ENCODE measurements at places on chromosomes 1 and 21.

GRCh38 chr1:107459204-107459904 is 318.5 kb downstream of the NTNG1 start:
- DNase-seq, result no peak

DNA sequence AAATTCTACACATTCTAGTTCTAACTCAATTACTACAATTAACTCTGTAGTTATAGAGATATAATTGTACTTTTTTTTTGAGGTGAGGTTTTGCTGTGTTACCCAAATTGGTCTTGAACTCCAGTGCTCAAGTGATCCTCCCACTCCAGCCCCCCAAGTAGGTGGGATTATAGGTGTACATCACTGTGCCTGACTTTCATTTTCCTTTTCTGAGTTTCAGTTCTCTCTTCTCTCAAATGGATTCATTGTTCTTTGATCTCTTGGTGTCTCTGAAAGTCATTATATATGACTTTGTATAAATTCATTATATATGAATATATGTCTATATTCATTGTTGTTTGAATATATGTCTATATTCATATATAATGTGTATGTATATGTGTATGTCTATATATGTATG is 74.0 kb upstream of the GALNT2 start:
- no peak for DNase-seq

DNA sequence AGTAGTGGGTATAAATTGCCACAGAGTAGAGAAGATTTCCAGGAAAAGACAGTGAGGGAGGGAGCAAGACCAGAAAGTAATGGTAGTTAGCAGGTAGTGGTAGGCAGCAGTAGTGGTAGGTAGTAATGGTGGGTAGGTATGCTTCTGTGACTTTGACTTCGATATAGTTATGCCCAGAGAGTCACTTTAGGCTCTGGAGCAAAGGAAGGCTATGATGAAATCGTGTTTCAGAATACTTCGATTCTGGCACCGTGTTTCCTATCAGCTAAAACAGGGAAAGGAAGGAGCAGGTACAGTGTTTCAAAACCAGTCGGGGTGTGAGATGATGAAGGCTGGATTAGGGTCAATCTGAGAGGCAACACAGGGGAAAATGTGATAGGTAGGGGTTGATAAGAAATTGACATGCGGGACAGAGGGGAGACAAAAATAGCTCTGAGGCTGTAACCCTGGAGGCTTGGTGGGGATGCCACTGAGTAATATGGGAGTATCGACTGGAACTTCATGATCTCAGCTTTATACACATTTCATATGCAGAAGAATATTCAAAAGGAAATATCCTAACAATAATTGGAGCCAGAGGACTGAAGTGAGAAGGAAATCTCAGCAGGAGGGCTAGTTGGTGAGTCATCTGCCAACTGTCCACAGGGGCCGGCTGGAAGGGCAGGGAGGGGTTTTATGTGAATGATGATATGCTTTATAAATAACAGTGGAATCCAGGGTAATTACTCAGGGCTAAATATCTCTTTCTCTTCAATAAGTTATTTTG is 25.2 kb upstream of the TRIM45 start:
- no peak for DNase-seq

DNA sequence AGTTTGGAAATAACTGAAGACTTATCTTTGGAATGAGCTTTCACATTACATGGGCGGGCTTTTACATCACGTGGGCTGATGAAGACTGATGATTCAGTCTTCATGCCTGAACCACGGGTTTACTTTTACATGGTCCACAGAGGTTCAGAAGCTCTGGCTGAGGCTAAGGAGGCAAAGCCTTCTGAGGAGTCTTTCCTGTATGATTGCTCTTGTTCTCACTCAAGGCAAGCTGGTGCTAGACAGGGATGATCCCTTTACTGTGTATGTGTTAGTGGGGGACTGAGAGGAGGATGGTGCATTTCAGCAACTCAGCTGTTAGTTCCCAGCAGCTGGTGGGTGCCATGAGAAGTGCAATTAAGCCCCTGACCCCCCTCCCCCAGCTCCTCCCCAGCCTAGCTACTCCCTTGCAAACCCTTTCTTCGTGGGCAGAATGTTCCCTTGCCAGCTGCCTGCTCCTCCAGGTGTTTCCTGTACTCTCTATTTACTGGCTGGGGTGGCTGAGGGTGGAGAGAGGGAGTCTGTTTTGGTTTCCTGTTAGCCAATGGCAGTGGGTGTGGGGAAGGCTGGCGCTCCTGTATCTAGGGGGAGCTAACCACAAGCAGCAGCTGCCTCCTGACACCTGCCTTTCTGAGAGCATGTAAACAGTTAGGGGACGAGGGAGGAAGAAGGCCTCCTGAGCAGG is 15.4 kb downstream of the BTG2 start:
- no peak for DNase-seq

GRCh38 chr1:30379684-30380624 is 343.4 kb downstream of the MATN1 start:
- no peak for DNase-seq

GRCh38 chr1:182110635-182111034 is 49.1 kb upstream of the ZNF648 start:
- DNase-seq, result no peak

DNA sequence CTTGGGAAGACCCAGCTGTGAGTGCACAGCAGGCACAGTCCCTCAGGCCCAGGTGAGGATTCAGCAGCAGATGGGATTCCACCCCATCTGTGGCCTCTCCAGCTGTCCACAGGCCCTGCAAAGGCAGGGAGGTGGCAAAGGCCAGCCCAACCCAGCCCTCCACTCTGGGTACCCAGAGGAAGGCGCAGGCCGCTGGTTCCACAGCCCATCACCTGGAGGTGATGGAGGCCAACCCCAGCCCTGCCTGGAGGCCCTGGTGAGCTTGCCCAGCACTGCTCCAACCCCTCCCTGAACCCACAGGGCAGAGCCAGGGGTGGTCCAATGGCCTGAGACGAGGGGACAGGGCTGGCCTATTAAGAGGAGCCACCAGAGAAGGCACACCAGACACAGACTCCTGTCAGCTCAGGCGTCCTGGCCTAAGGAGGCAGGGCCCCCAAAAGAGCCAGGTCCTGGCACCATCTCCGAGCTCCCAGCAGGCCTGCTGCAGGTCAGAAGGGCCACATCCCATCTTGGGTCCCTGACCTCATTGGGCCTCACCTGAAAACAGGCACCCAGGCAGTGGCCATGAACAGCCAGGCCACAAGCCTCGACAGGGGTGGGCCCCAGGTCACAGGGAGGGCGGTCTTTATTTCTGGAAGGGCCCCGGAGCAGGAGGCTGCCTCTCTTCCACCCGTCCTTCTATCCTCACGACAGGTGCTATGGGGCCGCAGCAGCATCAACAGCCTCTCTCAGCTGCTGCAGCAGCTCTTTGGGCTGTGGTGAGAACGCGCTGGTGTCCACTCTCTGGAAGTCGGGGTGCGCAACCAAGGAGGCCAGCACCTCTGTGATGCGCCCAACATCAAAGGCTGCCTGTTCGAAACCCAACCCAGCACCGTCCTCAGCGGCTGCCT is 3.2 kb downstream of the JMJD4 start:
- DNase-seq, result no peak

GRCh38 chr1:30037251-30038118 is 685.9 kb downstream of the MATN1 start:
- DNase-seq, result no peak

DNA sequence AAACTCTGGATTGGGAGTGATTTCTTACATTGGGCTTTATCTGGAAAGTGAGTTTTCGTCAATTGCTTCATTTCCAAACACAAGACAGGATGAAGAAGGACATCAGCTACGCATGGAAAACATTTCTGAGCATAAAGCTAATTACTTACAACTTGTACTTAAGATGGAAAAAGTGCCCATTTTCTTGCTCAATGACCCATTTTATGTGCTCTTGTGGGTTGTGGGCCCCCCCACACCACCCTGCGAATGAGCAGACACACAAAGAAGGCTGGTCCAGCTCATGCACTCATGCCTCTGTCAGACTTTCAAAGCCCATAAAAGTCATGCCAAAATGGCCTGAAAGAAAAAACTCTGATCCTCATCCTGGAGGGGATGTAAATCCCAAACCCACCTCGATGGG is 663.0 kb downstream of the AJAP1 start:
- DNase-seq, result no peak

- DNase-seq, result peak; percentile 50
Observed at GRCh38 chr1:30782361-30783255, 25.0 kb upstream of the LAPTM5 start.

DNA sequence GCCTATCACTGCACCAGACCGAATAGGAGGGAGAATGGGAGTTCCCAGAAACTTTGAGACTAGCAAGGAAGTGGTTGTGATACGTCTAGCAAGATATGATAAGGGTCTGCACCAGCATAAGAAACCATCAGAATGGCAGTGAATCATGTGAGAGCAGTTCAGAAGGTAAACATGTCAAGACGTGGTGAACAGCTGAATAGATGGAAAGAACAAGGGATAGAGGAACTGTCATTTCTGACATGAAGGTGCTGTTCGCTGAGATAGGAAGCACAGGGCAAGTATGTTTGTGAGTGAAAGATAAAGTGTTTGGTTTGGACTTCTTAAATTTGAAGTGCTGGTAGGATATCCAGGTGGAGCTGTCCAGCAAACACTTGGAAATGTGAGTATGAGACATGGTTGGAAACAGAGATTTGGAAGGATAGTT is 1.1 kb upstream of the AGO1 start:
- DNase-seq, result no peak

- no peak for DNase-seq
Observed at GRCh38 chr1:174928541-174928940, 71.2 kb upstream of the CACYBP start.

- DNase-seq, result no peak
Observed at GRCh38 chr21:35850029-35850428, 210.3 kb downstream of the SETD4 start.

- no peak for DNase-seq
Observed at GRCh38 chr1:19325958-19326747, 14.0 kb downstream of the SLC66A1 start.

DNA sequence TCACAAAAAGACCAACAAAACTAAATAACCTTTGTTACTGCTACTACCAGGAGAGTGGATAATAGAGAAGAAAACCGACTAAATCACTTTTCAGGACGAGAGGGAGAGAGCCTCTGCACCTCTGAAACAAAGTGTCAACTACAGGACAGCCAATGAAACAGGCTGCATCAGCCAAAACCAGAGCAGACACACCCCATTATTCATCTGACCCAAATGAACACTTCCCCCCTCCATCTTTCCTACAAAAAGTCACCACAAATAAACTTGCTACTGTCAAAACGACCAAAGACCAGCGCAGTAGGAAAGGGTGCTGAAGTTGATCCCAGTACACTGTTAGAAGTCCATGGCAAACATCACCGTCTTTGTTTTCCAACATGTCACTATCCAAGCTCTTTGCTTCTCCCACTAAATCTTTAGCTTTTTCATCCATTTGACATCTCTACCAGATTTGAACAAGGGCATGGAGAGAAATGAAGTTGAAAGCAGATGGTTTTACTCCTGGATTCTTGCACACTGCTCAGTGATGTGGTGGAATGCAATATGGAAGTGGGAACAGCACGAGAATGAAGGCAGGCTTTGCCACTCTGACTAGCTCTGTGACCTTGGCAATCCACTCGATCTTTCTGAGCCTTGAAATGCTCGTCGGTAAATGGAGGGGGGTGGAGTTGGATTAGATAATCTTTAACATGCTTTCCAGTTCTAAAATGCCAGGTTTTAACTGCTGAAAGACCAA is 20.5 kb downstream of the DSTYK start:
- DNase-seq, result no peak

GRCh38 chr1:29966526-29967045 is 730.3 kb downstream of the PTPRU start:
- no peak for DNase-seq

- no peak for DNase-seq
Observed at GRCh38 chr21:43686811-43687565, 27.6 kb downstream of the RRP1B start.

- no peak for DNase-seq
Observed at GRCh38 chr1:52629325-52629643, 3.7 kb upstream of the SHISAL2A start.

DNA sequence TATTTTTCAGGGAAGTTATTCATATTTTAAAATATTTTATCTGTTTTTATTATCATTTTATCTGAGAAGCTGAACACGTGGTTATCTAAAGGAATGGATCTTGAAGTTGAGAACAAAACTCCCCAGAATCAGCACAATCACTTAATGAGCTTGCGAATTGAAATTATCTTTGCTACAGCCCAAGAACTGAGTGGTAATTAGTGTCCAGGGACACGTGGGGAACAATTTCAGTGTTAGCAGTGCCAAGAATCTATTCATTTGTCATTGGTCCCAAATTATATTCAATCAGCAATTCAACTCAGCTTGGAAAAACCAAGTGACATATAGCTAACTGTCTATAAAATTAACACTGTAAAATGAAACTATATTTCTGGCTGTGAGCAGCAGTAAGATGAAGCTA is 197.6 kb upstream of the UBE2U start:
- DNase-seq, result no peak

DNA sequence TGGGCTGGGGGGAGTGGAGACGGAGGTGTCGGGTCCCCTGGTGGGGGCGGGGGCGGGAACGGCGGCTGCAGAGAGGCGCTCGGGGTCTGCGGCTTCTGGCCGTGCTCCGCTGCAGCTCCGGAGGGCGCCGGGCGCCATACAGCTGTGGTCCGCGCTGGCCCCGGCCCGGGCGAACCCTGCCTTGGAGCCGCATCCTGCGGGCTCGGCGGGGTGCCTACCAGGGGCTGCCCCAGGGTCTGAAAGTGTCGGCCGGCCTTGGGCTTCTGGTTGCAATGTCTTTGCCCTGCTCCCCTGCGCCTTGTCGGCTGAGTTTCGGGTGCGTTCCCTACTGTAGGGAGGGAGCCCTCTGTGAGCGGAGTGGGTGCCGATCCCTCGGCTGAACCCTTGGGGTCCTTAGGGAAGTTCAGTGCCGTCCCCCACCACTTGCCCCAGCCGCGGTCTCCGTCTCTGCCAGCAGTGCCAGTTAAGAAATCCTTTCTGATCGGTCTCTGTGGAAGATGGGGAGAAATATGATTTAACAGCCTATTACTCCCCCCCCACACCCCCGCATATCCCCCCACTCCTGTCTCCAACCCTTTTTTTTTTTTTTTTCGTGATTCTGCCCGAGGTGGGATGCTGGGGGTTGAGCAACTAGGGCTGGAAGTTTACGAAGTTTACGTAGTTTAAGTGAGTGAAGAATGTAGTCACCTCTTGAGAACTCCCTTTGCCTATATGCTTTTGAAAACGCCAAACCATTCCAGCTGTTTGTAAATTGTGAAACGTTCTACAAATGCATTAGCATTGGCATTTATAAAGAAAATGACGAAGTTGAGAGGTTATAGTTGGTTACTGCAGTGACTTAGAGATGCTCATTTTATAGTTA is 588 bp downstream of the NEXN start:
- DNase-seq, result no peak

- no peak for DNase-seq
Observed at GRCh38 chr1:22344329-22344630, 107.4 kb upstream of the ZBTB40 start.

Measured in activated CD8-positive, alpha-beta memory T cell treated with anti-CD3 and anti-CD28 coated beads for 4 hours (primary cell).